Bronchial epithelial cell (primary cell): ENCODE measurements at places on chromosomes 4 and X. TPM values are rescaled to one million over a fixed set of nuclear protein-coding genes. Genes with fewer than 3 reads are reported as not detected.

DNA sequence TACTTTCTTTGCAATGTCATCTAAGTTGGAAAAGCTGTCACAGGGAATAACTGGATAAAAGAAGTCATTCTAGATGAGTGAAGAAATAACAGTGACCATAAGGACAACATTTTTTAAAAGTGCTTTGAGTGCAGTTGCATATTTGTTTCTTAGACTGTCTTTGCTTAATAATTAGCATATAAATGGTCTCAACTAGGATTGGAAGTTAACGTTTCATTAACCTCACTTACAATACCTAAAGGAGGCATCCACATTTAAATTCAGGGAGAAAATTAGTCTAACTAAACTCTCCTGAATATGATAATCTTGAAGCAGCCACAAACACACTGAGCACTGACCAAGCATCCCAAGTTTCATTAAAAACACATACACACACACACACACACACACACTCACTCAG, 780.7 kb downstream of the PCDH18 start:
- no peak for DNase-seq

DNA sequence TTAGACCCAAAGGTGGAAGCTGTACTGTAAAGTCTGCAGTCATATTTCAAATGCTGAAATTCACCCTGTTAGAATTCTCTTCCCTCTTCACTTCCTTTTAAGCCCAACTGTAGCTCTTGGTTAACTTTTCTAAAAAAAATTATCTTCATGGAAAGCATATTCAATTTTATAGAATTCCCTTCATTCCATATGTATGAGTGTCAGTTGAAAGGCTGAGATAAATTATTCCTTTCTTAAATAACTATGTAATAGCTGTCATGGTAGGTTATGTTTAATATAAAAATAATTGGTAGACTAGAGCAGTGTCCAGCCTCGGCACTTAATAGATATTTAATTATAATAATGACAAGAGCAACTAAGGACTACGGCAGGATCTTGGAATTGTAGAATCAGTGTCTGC, 16.8 kb upstream of the ARSH start:
- DNase-seq: no peak

GRCh38 chr4:97845758-97846157, 297.5 kb downstream of the STPG2 start:
- no peak for DNase-seq

The YIPF7 gene
- 0.53 TPM in 1 of 2 replicates, not detected in the other for total RNA-seq

The STK32B gene
- total RNA-seq: under 0.01 TPM in 1 of 2 replicates, not detected in the other

The MAGEA10 gene
- total RNA-seq: not detected in 2 replicates

DNA sequence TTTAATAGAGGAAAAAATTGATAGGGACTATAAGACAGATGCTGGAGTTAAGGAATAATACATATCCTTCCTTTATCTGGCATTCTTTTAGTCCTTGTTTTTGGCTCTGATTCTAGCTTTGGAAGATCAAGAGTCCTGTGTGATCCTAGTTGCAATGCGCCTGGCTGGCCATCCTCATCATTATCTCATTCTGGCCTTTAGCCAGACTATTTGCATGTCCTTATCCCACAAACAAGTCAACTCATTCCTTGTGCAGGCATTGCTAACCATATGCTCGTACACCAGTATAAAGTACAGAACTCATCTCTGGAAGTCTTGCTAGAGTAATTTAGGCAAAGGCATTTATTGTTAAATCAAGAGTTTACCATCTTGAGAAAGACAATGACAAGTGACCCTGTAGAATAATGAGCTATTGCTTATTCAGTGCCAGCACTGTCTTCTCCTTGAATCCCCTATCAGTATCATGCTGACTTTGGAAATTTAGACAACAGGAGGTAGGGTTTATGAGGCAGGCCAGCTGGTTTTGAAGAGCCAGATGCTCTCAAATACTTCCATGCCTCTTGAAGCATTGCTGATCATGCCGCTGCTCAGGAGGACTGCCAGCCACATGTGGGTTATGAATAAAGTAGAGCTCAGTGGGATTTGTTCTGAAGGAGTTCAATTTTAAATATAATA, 1730.3 kb upstream of the TENM3 start:
- DNase-seq: no peak

The HSPA4L gene
- total RNA-seq: 12.4 and 20.1 TPM in 2 replicates

GRCh38 chrX:149871940-149872339, 9.0 kb upstream of the MAGEA8 start:
- DNase-seq: peak; percentile 29

The POU4F2 gene
- not detected in 2 replicates for total RNA-seq

- no peak for DNase-seq
Observed at GRCh38 chr4:8321771-8322170, 52.2 kb downstream of the HTRA3 start.

DNA sequence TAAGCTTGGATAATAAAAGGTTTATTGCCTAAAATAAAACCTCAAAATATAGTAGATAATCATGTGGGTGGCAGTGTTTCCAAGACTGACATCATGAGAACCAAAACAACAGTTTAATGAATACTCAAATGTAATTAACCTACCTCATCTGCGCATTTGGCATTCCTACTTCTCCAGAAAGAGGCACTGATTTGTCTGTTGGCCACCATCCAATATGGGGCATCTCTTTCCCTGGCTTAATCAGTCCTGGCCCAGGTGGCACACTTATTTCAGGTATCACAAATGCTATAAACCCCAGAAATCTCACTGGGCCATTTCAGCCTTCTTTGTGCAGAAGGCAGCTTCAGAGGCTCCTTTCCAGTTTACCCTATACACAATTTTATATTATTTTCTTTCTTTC, 192.2 kb downstream of the COMMD8 start:
- DNase-seq: no peak

The NUDT11 gene
- total RNA-seq: 6.1 and 7.4 TPM in 2 replicates

DNA sequence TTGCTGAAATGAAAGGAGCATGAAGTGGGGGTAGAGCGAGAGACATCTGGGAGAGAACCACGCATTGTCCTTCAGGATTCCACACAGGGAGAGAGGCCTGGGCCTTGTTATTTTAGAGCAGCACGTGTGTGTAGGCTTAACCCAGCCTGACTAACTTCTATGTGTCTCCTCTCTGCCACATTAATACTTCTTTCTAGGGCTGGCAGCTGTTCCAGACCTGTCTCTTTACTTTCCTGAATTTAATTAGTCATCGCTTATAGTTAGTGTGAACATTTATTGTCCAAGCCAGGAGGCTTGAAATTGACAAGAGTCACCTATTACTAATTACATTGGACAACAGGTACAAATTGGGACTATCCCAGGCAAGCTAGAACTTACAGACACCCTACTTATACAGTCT, 51.3 kb downstream of the SMAD1 start:
- peak; percentile 84 for DNase-seq

The SLC25A14 gene
- total RNA-seq: 7.4 and 7.7 TPM in 2 replicates

DNA sequence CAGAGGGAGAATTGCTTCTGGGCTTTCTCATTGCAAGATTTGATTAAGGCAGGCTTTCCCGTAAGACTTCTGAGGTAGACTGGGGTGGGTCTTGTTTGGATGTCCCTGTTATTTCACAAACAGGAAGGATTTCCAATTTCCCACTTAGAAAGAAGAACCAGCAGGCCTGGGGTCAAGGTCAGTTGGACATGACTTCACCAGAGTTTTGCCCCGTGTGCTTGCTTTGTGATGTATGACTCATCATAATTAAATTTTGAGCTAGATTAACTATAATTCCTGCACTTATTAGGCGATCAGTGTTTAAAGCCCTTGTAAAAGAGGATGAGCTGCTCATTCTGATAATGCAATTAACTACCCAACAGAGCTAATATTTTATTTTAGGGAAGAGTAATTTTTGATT, 32.8 kb upstream of the ARHGAP36 start:
- no peak for DNase-seq

The DCUN1D4 gene
- total RNA-seq: 28.7 and 34.7 TPM in 2 replicates

The CT45A1 gene
- total RNA-seq: not detected in 2 replicates

The USP26 gene
- not detected in 2 replicates for total RNA-seq

The RBMXL3 gene
- total RNA-seq: not detected in 2 replicates

- peak; percentile 52 for DNase-seq
Observed at GRCh38 chr4:4408576-4409335, 21.9 kb downstream of the NSG1 start.

The PNCK gene
- 1.5 and 2.1 TPM in 2 replicates for total RNA-seq

The RHOXF2 gene
- total RNA-seq: not detected in 2 replicates
